ENCODE measurements at places on chromosomes 13 and 19.

DNA sequence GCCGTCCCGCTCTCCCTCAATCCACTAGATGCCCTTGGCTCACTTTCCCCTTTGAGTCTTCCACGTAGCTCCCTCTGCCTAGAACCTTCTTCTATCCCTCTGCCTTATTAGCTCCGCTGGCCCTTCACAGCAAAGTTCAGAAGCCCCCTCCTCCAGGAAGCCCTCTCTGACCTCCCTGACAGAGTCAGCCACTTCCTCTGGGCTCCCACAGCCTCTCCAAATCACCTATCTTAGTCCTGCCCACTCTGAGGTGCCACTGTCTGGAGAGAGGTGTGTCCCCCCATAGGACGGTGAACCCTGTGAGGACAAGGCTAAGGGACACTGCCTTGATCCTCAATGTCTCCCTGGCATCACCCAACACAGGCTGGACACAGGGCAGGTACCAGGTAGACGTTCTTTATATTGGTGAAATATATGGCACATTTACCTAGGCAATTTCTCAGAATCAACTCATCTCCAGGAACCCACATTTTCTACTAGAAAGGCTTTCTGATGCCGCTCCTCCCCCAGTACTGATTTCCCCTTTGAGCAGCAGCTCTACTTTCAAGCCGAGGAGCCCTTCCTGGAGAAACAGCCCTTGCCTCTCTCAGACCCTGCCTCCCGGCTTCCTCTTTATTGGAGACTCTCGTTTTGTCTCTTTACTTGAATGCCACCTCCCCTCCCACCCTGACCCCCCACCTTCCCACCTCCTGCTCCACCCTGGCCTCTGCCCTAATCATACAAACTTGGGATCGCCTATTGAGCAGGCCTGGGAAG is 3.4 kb upstream of the TGFB1 start:
- no peak for DNase-seq

GRCh38 chr13:46761866-46762265 is 35.1 kb downstream of the ESD start:
- no peak for DNase-seq

- no peak for DNase-seq
Observed at GRCh38 chr13:43135516-43135915, 112.1 kb downstream of the DNAJC15 start.

DNA sequence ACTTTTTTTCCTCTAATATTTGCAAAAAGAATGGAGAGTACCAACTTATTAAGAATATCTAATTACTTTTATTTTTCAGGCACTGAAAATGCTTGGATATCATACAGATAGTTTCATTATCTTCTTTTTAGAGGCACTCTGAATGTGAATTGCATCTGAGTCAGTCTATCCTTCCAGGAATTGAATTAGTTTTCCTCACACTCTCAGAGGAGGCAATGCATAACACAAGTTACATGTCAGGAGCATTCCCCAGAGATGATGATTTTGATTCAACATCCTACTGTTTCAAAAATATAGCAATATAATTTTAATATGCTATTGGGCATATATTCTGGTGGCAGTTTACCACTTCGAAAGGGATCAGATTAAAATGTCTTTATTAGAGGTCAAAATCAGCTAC is 1315.4 kb downstream of the PCDH9 start:
- no peak for DNase-seq

DNA sequence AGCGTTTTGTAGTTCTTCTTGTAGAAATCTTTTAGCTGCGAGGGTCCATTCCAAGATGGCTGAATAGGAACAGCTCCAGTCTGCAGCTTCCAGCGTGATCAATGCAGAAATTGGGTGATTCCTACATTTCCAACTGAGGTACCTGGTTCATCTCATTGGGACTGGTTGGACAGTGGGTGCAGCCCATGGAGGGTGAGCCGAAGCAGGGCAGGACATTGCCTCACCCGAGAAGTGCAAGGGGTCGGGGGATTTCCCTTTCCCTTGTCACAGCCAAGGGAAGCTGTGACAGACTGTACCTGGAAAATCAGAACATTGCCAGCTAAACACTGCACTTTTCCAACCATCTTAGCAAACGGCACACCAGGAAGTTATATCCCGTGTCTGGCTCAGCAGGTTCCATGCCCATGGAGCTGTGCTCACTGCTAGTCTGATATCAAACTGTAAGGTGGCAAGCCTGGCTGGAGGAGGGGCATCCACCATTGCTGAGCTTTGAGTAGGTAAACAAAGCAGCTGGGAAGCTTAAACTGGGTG is 176.0 kb upstream of the SPRY2 start:
- no peak for DNase-seq

DNA sequence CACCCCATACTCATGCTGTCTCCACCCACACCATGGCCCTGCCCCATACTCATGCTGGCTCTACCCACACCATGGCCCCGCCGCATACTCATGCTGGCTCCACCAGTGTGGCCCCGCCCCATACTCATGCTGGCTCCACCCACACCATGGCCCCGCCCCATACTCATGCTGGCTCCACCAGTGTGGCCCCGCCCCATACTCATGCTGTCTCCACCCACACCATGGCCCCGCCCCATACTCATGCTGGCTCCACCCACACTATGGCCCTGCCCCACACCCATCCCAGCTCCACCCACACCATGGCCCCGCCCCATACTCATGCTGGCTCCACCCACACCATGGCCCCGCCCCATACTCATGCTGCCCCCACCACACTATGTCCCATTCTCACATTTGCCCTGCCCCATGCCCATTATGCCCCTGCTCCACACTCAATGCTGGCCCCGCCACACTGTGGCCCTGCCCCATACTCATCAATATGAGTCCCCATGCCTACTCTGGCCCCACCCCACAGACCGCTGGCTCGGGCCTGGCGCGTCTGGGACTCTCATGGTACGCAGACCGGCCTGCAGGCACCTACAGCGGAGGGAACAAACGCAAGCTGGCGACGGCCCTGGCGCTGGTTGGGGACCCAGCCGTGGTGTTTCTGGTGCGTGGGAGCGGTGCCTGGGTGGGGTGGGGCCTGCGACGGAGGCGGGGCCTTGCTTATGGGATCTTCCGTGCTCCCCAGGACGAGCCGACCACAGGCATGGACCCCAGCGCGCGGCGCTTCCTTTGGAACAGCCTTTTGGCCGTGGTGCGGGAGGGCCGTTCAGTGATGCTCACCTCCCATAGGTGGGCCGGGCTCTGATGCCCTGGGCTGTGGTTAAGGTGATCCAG is 3.7 kb upstream of the ARHGAP45 start:
- peak; percentile 49 for DNase-seq
